ENCODE measurements at places on chromosomes 2 and 18.

DNA sequence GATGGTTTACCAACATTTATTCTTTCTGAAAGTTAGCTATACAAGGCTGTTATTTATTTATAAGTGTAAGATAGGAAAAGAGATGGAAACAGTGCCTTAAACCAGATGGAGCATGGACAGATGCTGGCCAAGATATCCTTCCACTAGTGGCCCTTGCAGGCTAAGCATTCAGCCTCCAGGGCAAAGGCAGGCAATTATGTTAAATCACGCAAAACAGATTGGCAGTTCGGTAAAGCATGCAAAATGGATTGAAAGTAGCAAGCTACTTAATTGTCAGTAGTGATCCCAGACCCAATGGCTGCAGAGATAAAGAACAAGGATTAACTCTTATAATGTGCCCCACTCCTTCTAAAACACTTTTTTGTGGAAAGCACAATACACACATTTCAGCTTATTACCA is 105.4 kb upstream of the MAP4K3 start:
- no peak for DNase-seq

GRCh38 chr2:70904371-70905216 is 31.1 kb upstream of the ATP6V1B1 start:
- DNase-seq, result no peak

GRCh38 chr2:238399094-238399493 is 27.6 kb upstream of the ASB1 start:
- DNase-seq, result no peak

DNA sequence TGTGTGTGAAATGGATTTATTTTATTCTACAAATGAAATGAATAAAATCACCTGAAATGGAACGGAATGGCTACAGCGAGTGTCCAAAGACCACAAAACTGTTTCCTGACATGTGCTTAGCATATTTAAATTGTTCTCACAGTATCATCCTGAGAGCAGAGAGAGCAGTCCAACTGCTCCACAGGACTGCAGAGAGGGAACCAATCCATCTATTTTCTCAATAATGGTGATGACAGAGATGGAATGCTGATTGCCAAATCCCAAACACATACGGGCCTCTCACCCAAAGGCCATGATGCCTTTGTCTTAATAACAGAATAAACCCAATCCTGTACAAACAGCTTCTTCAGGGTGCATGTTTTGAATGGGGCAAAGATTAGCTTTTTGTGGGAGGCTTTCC is 41.1 kb downstream of the STAT1 start:
- no peak for DNase-seq

DNA sequence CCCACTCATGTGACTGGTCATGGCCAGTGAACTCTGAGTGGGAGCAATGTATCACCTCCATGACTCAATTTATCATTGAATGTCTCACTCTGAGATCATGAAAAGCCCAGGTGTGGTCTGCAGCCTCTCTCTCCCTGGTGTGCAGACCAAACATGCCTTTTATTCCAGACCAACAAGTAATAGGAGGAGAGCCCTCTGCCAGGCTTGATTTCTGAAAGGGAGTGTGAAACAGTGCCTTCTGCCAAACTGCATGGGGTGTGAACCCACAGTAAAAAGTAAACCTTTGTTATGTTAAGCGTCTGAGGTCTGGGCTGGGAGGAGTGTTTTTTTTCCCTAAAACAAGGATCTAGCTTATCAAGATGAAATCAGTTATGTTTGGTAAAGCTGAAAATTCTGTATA is 601.2 kb downstream of the ADCYAP1 start:
- DNase-seq, result no peak

GRCh38 chr2:186984481-186984880 is 135.5 kb upstream of the ZSWIM2 start:
- no peak for DNase-seq

GRCh38 chr2:212078103-212078502 is 460.5 kb downstream of the ERBB4 start:
- DNase-seq, result no peak

DNA sequence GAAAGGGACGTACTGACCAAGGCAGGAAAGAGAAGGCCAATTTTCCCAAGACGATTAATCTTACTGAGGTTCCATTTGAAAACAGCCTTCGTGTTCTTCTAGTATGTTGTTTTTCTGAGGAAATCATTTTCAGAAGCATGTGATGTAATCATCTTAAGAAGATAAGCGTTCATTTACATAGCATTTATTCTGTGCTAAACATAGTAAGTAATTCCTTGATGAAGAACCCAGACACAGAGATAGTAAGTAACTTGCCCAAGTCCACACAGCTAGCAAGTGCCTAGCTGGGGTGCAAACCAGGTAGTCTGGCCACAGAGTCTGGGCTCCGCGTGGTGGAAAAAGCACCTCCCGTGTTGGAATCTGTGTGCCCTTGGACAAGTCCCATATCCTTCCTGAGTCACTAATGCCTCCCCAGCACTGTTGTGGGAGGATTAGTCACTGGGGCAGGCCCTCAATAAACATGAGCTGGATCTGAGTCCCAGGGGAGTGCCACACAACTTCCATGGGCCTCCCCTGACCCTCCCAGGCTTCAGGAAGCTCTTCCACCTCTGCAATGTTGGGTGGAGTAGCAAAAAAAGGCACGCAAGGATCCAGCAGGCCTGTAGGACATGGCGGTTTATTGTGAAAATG is 26.9 kb upstream of the ASAP2 start:
- peak; percentile 95 for DNase-seq

DNA sequence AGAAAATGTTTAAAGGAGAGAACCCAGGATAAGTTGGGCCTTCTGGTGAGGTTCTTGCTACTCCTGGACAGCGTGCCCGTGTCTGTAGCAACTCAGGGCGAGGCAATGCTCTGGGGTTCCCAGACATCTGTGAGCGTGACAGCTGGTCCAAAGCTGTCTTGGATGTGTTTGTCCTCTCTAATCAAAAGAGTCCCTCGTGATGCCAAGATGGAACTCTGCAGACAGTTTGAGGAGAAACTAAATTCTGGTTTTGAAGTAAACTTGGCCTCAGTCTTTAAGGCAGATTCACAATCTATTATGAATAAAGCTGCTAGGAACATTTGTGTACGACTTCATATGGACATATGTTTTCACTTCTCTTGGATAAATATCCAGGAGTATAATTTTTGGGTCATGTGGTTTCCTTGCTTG is 47.3 kb downstream of the TMEM17 start:
- no peak for DNase-seq

- DNase-seq, result peak; percentile 72
Measured at GRCh38 chr18:7608174-7608550, 41.0 kb downstream of the PTPRM start.

DNA sequence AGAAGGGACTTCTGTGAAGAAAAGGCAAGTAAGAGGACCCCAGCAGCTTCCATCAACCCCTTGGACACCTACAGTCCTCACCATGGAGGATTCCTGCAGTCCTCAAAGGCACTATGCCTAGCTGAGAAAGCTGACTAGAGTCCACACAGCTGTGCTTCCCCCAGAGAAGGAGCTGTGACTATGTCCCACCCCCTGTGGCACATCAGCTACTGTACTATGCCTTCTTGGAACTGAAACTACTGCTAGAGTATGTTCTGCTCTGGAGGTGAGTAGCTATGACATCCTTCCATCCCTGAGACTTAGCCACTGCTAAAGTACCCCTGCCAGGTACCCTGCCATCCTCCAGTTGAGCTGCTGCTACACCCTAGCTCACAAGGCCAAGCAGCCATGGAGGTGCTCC is 690.2 kb upstream of the CHAC2 start:
- DNase-seq, result no peak

- no peak for DNase-seq
Measured at GRCh38 chr2:219784178-219784577, 156.7 kb downstream of the SLC4A3 start.

- DNase-seq, result no peak
Measured at GRCh38 chr2:3122525-3122924, 255.1 kb downstream of the EIPR1 start.

DNA sequence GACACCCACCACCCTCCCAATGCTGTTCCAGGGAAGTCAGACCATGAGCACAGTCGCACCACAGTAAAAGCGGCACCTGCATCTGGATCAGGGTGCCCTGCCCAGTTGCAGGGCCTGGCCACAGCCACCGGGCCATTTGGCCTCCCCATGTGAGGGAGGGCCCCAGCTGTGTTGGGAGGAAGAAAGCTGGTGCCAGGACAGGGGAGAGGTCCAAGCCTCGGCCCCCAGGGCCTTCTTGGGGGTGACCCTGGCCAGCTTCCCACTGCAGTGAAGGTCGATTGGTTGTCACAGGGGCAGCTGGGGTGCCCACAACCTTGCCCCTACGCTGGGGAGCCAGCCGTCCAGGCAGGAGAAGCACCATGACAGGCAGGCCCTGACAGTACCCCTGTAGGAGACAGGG is 183.2 kb upstream of the RAB6C start:
- no peak for DNase-seq

GRCh38 chr2:202609381-202610145 is 25.2 kb upstream of the FAM117B start:
- peak; percentile 28 for DNase-seq

- DNase-seq, result peak; percentile 65
Measured at GRCh38 chr18:13382366-13382953, 163.9 kb downstream of the LDLRAD4 start.

GRCh38 chr2:104976603-104977120 is 61.2 kb upstream of the MRPS9 start:
- no peak for DNase-seq

GRCh38 chr2:217099561-217099960 is 239.7 kb upstream of the TNP1 start:
- peak; percentile 89 for DNase-seq

GRCh38 chr18:48215876-48216638 is 193.1 kb downstream of the ZBTB7C start:
- no peak for DNase-seq

GRCh38 chr2:239789711-239790110 is 235.4 kb downstream of the NDUFA10 start:
- no peak for DNase-seq

DNA sequence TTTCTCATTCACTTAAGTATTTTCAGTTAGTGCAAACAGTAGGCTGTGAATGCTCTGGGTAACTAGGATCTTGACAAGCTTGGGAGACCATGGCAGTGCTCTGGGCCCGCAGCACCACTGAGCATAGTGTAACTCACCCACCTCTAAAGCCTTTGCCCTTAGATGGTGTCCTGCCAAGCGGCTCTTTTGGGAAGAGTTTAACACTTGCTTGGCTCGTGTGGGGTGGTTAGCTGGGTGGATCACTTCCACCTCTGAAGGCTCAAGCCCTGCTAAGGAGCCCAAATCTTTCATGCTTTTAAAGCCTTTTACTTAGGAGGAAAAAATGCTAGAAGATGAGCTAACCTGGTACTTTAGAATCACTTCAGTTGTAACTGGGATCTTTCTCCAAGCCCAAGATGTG is 33.9 kb downstream of the PTPN18 start:
- no peak for DNase-seq

GRCh38 chr2:38653715-38654527 is 12.0 kb upstream of the GALM start:
- DNase-seq, result no peak

DNA sequence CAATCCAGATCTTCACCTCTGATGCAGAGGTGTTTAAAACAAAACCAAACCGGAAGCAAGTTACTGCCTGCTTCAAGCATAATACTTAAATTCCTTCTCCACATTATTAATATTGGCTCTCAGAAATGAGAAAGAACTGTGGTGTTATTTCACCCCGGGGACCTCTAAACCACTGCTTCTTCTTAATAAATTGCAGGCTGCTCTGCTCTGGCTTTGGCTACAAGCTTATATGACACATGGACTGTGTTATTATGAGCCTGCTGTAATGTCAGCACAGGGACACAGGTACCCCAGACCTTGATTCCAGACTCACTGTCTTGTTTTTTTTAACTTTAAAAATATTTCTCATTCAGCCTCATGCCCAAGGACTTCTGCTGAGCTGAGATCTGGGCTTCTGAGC is 45.1 kb downstream of the ST6GAL2 start:
- no peak for DNase-seq

DNA sequence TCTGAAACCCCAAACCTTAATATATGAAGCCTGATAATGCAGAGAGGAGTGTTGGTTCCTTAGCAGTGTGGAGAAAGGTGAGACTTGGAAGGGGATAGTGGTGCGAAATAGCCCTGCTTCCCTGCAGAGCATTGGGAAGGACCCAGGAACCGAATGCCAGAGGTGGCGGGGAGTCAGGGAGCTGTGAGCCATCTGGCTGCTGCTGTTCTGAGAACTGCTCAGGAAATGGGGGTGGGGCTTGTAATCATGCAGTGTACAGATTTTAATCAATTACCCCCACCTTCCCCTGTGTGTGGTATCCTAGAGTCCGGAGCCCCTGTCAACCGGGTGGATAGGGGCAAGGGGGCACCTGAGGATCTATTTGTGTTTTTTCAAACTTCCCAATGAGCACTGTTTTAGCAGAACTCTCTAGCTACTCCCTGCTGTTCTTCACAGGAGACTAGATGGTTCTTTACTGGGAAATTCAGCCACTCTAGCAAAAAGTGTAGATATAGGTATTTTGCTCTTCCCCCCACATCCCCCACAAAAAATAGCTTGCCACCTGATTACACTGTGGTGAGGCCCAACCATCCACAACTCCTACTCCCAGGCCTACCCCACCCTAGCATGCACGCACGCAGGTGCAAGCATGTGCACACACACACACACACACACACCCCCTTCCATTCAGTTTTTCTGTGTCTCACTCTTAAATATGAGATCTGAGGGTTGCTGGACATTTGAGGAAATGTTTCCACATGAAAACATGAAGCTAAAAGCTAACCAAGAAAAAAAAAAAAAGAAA is 30.1 kb upstream of the MBOAT2 start:
- peak; percentile 18 for DNase-seq

DNA sequence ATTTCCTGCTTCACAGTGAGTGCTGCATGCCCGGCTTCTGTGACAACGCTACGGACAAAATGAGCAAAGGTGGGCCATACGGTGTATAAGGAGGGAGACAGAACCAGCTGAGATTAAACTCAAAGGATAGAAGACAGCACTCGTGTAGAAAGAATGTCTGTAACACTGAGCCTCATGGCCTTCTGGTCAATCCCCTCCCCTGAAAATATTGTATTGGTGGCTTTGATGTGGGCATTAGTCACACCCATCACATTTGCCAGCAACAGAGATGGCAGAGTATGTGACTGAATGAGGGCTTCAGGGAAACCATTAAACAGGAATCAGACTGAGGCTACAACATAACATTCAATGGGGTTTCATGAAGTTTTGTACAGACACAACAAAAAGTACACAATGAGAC is 287.8 kb upstream of the CCDC68 start:
- DNase-seq, result peak; percentile 52

- DNase-seq, result no peak
Measured at GRCh38 chr2:191287820-191288219, 42.6 kb downstream of the MYO1B start.

DNA sequence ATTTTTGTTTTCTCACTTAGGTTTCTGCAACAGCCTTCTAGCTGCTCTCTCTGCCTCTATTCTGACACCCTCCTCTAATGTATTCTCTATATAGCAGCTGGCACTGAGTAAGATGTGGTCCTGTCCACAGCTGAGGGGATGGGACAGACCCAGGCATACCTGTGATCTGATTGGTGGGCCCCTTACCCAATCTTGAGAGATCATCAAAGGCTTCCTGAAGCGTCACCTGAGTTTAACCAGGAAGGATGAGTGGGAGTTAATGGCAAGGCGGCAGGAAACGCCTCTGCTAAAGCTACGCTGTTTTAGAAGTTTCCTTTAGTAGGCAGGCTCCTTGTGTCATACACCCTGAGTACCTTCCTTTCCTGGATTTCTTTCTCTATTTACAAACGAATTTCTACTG is 5.7 kb upstream of the TET3 start:
- DNase-seq, result no peak

- DNase-seq, result no peak
Measured at GRCh38 chr2:24121469-24121868, 1.7 kb downstream of the PFN4 start.

- no peak for DNase-seq
Measured at GRCh38 chr2:114286438-114286837, 156.0 kb upstream of the DPP10 start.

- DNase-seq, result no peak
Measured at GRCh38 chr2:161990036-161990435, 84.0 kb downstream of the DPP4 start.

All from fibroblast of skin of back (primary cell).